Pancreas (tissue), 10 donors: ENCODE measurements at places on chromosomes 11 and 22.

GRCh38 chr11:16610738-16611388 is 127.6 kb upstream of the C11orf58 start:
- peak; percentile 8 for DNase-seq

DNA sequence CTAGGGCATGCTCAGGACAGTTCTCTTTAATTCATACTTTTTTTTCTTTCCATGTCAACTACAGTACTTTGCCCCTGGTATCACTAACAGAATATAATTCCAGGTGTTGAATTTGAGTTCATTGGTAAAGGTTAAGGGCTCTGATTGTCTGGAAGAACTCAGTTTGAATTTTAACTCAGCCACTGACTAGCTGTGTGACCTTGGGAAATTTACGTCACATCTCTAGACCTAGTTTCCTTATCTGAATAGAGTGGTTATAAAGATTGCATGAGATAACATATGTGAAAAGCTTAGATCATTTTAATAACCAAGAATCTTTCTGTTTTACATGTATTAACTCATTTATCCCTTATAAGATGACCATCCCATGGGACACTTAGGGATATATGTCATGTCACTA is 15.8 kb upstream of the ZC3H12C start:
- no peak for DNase-seq

DNA sequence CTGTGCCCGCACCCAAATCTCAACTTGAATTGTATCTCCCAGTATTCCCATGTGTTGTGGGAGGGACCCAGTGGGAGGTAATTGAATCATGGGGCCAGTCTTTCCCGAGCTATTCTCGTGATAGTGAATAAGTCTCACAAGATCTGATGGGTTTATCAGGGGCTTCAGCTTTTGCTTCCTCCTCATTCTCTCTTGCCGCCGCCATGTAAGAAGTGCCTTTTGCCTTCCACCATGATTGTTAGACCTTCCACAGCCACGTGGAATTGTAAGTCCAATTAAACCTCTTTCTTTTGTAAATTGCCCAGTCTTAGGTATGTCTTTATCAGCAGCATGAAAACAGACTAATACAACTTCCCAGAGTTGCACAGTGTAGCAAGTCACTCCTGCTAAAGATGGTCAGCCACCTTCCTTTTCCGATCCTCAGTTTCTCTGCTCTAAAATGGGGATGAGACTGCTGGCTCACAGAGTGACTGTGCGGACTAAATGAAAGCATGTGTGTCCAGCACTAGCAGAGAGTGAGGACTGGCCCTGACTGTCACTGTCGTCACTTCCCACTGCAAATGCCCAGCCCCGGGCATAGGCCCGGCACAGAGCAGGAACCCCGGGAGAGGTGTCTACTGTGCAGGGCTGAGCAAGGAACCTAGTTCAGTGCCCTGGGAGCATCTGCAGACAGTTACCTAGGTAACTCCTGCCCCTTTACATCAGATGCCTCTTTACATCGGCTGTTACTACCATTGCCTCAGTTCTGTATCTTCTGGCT is 9.5 kb downstream of the TSKU start:
- DNase-seq = no peak

- DNase-seq = no peak
These were observed 12.6 kb upstream of the SERPINH1 start for GRCh38 chr11:75549370-75549958.

DNA sequence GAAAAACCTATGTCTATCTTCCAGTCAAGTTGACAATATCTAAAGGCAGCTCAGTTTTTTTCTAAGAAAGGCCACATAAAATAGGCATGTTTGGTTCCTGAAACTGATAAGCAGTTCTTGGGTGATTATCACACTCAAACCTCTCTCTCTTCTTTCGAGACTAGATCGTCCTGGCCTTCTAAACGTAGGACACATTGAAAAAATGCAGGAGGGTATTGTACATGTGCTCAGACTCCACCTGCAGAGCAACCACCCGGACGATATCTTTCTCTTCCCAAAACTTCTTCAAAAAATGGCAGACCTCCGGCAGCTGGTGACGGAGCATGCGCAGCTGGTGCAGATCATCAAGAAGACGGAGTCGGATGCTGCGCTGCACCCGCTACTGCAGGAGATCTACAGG is 15.1 kb downstream of the CDPF1 start:
- no peak for DNase-seq

- peak; percentile 87 for DNase-seq
These were observed 6.7 kb downstream of the SCARF2 start for GRCh38 chr22:20430720-20431510.
